Right atrium auricular region (tissue), 2 donors: ENCODE measurements at places on chromosomes 12 and 14. TPM values are rescaled to one million over a fixed set of nuclear protein-coding genes. Genes with fewer than 3 reads are reported as not detected.

IL26 gene
- total RNA-seq, result not detected

DNA sequence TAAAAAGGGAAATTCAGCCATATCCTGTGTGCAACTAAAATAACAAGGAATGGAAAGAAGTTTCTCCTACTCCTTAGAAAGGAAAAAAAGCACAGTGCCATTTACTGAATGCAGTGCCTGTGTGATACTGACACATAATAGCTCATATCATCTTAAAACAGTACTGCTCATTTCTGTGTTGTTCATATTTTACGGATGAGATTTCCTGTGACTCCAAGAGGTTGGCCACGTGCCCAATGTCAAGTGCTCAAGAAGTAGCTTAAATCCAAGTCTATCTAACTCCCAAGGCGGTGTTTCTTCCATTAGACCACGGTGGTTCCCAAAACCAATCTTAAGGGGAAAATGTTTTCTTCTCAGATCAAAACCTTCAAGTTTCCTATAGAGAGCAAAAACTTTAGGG, 20.0 kb downstream of the MAP3K9 start:
- DNase-seq, result no peak
- H3K4me1 ChIP-seq, result no peaks in the 10 kb centered on the region
- H3K27me3 ChIP-seq, result no peaks in the 10 kb centered on the region
- no peaks in the 10 kb centered on the region for H3K36me3 ChIP-seq
- no peak overlapping the region for H3K4me3 ChIP-seq

PRB2 gene
- total RNA-seq, result not detected

DNA sequence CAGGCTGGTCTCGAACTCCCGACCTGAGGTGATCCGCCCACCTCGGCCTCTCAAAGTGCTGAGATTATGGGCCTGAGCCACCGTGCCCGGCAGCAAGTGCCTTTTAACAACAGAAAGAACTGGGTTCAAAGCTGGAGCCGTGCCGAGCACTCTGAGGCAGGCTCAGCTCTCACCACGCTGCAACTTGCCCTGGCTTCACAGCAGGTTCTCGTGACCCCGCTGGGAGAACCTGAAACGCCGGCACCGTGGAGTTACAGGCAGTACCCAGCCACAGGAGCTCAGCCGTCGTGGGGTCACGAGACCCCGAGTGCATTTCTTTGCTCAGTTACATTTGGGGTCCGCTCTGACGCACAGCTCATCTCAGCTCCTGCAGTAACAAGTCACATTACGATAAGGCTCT, 14.4 kb downstream of the GOLGA3 start:
- H3K27me3 ChIP-seq, result no peaks in the 10 kb centered on the region
- no peak for DNase-seq
- H3K27ac ChIP-seq, result no peak overlapping the region
- H3K4me1 ChIP-seq, result no peaks in the 10 kb centered on the region

DNA sequence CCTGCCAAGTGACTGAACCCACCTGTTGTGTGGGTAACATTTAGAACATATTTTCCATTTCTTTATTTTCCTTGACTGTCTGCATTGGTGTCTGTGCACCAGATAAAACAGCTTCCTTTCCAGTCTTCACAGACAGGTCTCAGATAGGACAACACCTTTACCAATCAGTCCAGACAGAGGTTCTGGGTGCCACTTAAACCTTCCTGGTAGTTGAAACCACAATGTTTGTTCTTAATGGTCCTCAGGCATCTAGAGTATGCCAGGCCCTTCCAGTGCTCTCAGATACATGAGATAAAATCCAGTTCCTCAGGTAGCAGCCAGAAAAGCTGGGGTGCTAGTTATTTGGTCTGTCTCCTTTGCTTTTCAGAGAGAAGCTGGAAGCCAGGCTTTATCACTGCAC, 7.0 kb upstream of the CLEC2D start:
- H3K4me3 ChIP-seq, result no peak overlapping the region
- no peaks in the 10 kb centered on the region for H3K4me1 ChIP-seq
- H3K27me3 ChIP-seq, result no peaks in the 10 kb centered on the region
- H3K36me3 ChIP-seq, result peaks cover 50% of the 10 kb centered on the region
